CD4-positive, alpha-beta T cell treated with Interleukin-1 beta for 1 hour (primary cell): ENCODE measurements at places on chromosomes 4 and X.

- peak; percentile 87 for DNase-seq
Observed at GRCh38 chrX:131746491-131746968, 202.7 kb downstream of the OR13H1 start.

- peak; percentile 75 for DNase-seq
Observed at GRCh38 chr4:6875431-6875831, 34.2 kb upstream of the TBC1D14 start.

GRCh38 chr4:113173126-113173792, 123.8 kb downstream of the ANK2 start:
- no peak for DNase-seq

DNA sequence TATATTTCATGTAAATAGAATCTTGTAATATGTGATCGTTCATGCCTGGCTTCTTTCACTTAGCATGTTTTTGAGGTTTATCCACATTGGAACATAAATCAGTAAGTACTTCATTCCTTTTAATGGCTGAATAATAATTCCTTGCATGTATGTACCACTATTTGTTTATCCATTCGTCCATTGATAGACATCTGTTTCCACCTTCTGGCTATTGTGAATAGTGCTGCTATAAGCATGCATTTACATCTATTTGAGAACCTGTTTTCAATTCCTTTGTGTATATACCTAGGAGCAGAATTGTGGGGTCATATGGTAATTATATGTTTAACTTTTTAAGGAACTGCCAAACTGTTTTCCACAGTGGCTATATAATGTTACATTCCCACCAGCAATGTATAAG, 356.7 kb upstream of the DIPK2B start:
- no peak for DNase-seq

GRCh38 chrX:10444204-10444603, 176.2 kb downstream of the MID1 start:
- DNase-seq = no peak
